Right cardiac atrium (tissue), 5 donors: ENCODE measurements at places on chromosomes 1 and 21.

- DNase-seq, result peak; percentile 97
Measured at GRCh38 chr1:173429471-173430402, 47.4 kb upstream of the PRDX6 start.

DNA sequence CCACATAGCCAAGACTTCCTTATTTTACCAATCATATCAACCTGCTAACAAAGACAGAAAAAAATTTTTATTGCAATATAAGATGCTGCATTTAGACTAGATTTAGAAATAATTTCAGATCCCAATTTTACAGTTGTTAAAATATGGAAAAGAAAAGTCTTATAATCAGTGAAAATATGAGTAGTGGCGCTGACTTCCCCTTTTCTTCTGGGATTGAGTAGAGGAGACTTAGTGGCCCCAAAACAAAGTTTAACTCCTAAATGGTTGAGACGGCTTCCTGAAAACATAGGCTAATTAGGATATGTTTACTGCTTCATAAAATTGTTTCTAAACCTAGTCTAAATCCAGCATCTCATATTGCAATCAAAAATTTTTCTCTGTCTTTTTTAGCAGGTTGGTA lies 68.4 kb downstream of the RAB3GAP2 start:
- DNase-seq, result no peak

GRCh38 chr1:244393604-244394176 lies 58.0 kb downstream of the ADSS2 start:
- no peak for DNase-seq

- no peak for DNase-seq
Measured at GRCh38 chr1:116429821-116430374, 56.9 kb downstream of the ATP1A1 start.

- no peak for DNase-seq
Measured at GRCh38 chr1:75174031-75174760, 40.0 kb downstream of the LHX8 start.

- DNase-seq, result no peak
Measured at GRCh38 chr1:44012941-44013609, 18.2 kb downstream of the SLC6A9 start.

DNA sequence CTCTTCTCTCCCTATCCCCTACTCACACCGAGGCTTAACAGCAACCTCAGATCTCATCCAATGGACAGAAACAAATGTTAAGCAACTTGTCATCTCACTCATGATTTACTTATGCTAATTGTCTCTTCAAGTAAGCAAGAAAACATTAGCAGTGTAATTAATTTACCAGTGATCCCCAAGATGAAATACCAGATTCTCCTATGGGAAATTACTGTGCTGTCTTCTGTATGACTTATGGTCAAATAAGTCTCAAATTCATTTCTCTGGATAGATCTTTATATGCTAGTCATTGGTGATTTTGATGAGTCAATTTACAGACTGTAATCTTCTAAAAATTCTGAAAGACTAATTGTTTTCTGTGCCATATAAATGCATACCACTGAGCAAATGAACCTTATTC lies 32.9 kb upstream of the L1TD1 start:
- DNase-seq, result no peak

DNA sequence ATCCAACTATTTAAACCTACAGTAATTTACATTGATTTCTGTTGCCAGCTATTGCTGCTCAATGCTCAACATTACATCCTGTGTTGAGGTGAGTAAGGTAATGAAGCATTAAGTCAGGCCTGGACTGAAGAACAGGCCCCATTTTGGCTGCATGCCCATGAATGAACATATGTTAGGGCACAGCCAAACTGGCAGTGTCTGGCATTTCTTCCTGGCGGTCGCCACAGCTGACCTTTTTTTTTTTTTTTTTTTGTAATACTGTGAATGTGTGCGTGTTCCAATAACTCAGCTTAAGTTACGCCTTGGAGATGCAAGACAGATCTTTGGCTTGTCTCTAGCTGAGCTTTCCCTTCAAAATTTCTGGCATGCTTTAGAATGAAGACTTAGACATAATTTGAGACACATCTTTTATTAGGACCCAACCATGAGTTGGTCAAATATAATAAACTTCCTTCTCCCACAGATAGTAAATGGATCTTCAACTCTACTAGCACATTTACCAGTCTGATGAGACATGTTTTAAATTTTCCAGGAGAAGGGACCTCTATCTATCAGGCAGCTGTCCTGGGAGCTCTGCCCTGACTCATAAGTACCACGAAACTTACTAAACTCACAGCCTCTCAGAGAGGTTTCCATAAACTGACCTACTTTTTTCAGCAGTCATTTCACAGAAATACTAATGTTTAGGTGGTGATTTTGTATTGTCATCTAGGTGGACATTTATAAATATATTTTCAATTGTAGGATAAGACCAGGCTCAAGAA lies 341.1 kb upstream of the RUNX1 start:
- DNase-seq, result no peak

DNA sequence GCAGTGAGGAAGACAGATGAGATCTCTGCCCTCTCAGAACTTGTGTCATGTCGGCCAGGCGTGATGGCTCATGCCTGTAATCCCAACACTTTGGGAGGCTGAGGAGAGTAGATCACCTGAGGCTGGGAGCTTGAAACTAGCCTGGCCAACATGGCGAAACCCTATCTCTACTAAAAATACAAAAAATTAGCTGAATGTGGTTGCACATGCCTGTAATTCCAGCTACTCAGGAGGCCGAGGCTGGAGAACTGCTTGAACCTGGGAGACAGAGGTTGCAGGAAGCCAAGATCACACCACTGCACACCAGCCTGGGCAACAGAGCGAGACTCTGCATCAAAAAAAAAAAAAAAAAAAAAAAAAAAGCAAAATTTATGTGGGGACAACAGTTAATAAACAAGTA lies 40.9 kb upstream of the RALGPS2 start:
- DNase-seq, result no peak
